Skin of body (tissue), 3 donors: ENCODE measurements at places on chromosomes 3 and 15. TPM values are rescaled to one million over a fixed set of nuclear protein-coding genes. Genes with fewer than 3 reads are reported as not detected.

- DNase-seq = no peak
Observed at GRCh38 chr3:158983216-158984099, 181.6 kb downstream of the MFSD1 start.

- DNase-seq = no peak
Observed at GRCh38 chr15:51202783-51203182, 108.1 kb upstream of the TNFAIP8L3 start.

The CHRM5 gene
- not detected for total RNA-seq

The MST1R gene
- 6.3 TPM for total RNA-seq

GRCh38 chr15:90063770-90064247 is 38.5 kb downstream of the IDH2 start:
- no peak for DNase-seq
